ENCODE measurements at places on chromosomes 6 and 20.

- no peak for DNase-seq
Measured at GRCh38 chr6:82555801-82556200, 192.2 kb downstream of the TPBG start.

- DNase-seq = no peak
Measured at GRCh38 chr6:14258695-14259593, 141.4 kb downstream of the CD83 start.

GRCh38 chr6:116691154-116691553 is 10.1 kb downstream of the KPNA5 start:
- no peak for DNase-seq

DNA sequence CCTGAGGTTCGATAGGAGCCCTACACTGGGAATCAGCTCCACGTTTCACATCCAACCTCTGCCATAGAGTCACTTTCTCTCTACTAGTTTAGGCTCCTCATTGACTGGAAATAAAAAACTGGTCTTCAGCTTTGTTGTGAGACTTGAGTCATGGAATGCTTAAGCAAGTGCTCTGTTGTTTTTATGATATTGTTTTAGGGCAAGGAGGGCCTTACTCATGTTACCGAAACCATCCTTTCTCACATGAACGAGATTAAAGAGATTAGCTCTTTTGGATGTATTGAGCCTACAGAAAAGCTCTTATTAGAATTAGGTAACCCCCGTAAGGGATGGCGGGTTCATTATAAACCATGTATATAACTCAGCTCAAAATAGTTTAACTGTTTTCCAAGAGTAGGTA is 6.9 kb upstream of the MOCS1 start:
- DNase-seq = no peak

GRCh38 chr6:925656-926213 is 232.8 kb upstream of the EXOC2 start:
- DNase-seq = no peak

GRCh38 chr6:35919827-35920751 is 809 bp downstream of the SRPK1 start:
- DNase-seq = peak; percentile 76

DNA sequence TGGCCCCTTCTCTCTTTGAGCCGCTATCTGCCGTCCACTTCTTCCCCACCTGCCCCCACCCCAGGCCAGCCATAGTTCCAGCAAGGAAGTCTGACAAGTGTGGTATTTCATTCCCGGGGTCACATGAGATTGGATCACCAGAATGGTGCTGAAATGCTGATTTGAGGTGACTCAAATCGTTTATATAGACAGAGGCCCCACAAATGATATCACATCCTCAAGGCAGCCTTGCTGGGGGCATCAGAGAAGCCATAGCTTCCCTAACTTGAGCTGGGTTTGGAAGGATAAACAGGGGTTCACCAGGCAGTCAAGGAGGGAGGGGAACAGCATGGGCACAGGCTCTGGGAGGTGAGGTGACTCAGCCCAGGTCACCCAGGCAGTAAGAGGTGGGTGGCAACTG is 9.9 kb downstream of the SDCBP2 start:
- peak; percentile 13 for DNase-seq

DNA sequence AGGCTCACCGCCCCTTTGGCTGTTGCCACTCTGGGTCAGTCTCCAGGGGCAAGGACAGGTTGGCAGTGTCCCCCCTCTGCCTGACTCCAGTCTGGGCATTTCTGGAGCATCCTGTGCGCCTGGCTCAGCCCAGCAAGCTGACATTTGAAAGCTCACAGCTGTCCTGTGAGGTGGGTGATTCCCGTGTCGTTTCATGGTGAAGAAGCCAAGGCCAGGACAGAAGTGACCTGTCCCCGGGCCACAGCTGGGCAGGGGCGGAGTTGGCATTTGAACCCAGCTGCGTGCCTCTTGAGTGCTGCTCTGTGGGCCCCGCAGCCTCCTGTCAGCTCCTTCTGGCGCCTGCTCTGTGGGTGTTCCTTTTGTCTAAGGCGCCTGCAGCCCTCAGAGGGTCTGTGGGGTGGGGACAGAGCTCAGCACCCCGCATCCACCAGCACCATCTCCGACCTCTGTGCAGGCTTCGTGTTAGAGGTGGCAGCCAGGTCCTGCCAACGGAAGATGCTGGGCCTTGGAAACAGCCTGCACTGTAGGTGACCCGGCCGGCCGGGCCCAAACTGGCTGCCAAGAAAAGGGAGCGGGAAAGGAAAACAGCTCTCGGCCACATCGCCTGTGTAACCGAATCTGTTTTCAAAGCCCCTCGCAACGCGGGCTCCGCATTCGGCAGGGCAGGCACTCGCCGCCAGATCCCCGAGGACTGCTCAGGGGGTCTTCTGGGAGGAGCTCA is 5.8 kb upstream of the GATA5 start:
- DNase-seq = no peak

GRCh38 chr6:44278774-44279697 is 8.8 kb downstream of the TMEM151B start:
- DNase-seq = peak; percentile 62

- no peak for DNase-seq
Measured at GRCh38 chr20:44597930-44598329, 15.6 kb downstream of the PKIG start.

DNA sequence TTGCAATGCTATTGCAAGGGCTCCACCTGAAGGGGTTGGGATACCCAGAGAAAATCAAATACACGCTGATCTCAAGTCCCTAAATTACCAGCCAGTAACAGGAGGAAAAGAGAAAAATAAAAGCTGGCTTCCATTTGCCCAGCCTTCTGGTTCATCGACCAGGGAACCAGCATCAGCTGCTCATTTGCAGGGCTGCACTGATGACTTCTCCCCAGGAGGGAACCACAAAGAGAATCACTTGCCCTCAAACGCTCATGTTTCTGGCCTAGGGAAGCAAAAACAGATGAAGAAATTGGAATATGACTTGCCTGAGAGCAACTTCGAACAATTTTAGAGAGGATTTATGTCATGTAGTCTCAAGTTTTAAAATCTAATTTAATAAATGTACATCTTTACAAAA is 119.7 kb downstream of the SH3BGRL2 start:
- DNase-seq = no peak

- no peak for DNase-seq
Measured at GRCh38 chr20:24764027-24764793, 184.9 kb upstream of the CST7 start.

DNA sequence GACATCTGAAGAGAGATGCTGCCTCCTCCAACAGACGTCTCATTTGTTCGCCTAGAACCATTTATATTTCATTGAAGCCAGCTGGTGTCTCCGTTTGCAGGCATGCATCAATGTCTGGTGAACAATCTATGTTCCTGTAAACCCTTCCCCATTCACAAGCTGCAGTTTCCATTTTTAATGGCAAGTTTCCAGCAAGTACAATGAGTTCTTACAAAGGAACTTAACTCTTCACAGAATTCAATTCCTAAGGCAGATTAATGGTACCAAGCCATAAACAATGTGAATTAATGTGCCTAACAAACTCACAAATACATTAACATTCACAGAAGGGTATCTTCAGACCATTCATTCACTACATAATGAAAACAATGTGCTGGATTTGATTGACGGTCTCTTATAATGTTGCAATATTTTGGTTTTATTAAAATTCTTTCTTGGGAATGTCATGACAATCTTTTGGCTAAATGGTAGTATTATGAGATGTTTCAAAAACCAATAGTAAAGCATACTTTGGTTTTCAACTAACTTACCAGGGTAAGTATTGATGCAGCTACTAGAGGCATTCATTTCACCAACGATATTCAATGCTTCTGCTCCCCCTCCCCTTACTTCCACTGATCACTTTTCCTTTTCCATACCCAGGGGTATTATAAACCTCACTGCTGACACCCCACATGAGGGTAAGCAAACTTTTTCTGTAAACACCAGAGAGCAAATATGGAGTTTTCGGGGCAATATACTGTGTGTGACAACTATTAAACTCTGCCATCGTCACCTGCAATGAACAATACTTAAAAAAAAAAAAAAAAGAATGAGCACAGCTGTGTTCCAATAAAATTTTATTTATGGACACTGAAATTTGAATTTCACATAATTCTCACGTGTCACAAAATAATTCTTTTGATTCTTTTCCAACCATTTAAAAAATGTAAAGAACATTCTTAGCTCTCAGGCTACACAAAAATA is 4.2 kb downstream of the AKIRIN2 start:
- DNase-seq = peak; percentile 75

DNA sequence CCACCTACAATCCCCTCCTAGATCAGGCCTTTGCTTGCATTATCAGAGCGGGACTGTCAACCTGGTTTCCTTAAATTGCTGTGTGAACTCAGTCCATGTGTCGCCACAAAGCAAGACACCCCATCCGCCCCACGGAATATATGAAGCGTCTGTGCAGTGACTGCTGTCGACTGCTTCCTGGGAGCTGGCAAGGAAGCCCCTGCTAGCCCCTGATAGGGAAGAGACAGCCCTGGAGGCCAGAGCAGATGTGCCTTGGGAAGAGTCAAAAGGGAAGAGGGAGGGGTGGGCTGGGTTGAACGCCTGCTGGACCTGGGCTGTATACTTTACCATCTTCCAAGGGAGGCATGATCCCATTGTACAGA is 44.1 kb upstream of the APCDD1L start:
- no peak for DNase-seq

DNA sequence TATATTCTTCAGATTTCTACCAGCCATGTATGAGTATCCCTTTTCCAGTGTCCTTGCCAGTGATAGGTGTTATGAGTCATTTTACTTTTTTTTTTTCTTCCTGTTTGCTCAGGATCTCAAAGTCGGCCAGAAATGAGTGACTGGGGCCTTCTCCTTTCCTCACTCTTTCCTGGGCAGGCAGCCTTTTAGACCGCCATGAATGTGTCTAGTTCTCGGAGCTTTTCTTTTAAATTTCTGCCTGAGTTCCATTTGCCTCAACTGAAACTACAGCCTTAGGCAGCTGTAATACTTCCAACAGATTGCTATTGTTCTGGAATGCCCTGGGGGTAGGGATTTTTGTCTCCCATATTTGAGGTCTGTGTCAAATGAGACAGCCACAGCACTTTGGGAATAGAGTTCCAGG is 83.7 kb downstream of the STXBP5 start:
- DNase-seq = no peak

GRCh38 chr20:45934046-45934585 is 367 bp upstream of the PCIF1 start:
- peak; percentile 22 for DNase-seq

GRCh38 chr6:157535340-157536222 is 154.6 kb downstream of the ZDHHC14 start:
- DNase-seq = peak; percentile 92

DNA sequence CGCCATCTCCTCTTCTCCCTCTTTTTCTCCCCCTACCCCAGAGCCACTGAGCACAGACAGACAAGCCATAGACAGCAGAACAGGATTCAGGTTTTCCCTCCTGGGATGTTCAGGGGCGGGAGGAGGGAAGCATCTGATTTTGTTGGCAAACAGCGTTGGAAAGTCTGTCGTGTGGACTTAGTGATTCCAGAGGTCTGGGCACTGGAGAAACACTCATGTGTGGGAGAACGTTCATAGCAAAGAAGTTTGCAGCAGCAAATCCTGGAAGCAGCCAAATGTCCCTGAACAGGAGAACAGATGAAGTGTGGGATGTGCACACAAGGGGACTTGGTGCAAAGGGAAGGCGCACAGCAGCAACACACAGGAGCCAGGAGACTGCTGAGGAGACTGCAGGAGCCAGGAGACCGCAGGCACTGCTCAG is 264.1 kb upstream of the CDYL start:
- DNase-seq = no peak

GRCh38 chr6:143187238-143187923 is 126.7 kb downstream of the AIG1 start:
- DNase-seq = no peak

- DNase-seq = no peak
Measured at GRCh38 chr6:95230071-95230740, 347.1 kb upstream of the MANEA start.

DNA sequence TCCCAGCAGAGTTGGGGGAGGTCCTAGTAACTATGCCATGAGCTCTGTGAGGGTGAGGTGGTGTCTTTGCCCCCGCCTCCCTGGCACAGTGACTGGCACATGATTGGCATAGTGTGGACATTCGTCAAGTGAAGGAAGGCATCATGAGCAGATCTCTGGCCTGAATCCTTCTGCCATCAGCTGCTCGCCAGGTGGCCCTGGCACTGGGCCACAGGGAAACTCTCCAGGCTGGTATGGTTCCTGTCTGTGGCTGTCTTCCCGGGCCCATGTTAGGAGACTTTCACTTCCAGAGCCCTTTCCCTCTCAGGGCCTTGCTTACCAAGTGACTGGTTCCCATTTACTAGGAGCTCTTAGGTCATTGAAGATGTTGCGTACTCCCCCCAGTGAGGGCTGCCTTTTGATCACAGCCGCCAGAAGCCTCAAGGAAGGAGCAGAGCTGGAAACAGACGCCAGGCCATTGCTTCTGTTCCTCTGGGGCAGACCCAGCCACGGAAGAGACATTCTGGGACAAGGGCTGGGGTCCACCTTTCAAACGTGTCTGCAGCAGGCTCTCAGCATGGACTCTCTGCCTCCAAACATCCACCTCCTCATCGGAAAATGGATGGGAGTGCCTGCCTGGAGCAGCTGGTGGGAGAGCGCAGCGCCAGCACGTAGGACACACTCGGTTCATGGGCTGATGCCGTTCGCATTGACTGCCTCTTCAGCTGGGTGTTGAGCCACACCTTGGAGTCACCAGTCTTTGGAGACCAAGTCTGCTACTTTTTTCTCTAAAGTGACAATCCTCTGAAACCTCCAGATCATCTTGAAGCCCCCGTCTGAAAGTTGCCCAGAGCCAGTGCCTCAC is 67.2 kb downstream of the PTPN1 start:
- peak; percentile 24 for DNase-seq

- no peak for DNase-seq
Measured at GRCh38 chr6:16154904-16155303, 26.0 kb downstream of the MYLIP start.

DNA sequence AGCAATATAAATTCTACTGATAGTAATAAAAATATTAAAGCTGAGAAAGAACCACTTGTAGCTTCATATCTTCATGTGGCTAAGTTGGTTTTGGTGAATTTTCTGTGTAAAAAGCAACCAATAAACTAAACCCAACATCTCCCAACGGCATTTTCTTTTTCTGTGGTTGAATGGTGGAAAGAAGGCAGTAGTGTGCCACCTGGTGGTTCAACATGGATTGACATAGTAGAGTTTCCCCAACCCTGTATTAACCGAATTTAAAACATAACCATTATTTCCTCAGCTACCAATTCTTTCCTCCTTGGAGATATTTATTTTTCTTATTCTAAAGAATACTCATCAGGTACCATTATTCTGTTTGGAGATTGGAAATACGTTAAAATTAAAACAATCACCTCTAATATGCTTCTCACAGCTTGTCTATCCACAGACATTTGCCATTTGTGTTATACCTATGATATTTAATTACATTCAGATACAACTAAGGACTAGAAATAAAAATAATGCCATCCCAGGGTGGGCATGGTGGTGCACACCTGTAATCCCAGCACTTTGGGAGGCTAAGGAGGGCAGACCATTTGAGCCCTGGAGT is 117.1 kb upstream of the EEF1E1 start:
- DNase-seq = peak; percentile 42

- DNase-seq = no peak
Measured at GRCh38 chr6:22558288-22558882, 11.0 kb upstream of the HDGFL1 start.

DNA sequence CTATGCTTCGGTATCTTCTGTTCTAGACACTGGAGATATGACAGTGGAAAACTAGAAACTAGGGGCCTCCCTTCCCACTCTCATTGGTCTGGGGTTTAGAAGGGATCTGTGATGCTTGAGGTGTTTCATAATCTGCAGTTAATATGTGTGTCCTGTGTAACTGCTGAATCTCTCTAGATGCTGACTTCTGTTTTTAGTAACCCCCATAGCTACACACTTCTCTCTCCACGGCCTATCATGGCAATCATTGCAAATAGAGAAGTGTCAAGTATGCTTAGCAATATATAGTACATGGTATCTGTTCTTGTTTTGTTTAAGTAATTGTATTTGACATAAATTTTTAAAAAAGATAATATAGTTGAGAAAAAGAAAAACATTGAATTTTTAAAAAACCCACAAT is 394.6 kb upstream of the MMS22L start:
- no peak for DNase-seq
